ENCODE measurements at places on chromosomes 7 and 10.

DNA sequence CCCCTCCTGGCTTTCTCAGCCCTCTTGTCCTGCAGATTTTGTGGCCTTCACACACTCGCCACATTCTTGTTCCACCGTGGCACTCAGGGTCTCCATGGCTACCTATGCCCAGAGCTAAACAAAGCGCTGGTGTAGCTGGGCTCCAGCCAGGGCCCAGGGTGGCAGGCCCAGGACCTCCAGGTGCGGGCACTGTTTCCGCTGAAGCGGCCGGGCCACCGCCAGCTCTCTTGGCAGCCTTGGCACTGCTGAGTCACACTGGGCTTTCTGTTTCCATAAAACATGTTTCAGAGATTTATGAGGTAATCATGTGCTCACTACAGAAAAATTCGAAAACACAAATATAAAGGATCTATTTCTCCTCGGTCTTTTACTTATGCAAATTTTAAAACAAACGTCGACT is 51.3 kb downstream of the AOC1 start:
- DNase-seq = no peak

DNA sequence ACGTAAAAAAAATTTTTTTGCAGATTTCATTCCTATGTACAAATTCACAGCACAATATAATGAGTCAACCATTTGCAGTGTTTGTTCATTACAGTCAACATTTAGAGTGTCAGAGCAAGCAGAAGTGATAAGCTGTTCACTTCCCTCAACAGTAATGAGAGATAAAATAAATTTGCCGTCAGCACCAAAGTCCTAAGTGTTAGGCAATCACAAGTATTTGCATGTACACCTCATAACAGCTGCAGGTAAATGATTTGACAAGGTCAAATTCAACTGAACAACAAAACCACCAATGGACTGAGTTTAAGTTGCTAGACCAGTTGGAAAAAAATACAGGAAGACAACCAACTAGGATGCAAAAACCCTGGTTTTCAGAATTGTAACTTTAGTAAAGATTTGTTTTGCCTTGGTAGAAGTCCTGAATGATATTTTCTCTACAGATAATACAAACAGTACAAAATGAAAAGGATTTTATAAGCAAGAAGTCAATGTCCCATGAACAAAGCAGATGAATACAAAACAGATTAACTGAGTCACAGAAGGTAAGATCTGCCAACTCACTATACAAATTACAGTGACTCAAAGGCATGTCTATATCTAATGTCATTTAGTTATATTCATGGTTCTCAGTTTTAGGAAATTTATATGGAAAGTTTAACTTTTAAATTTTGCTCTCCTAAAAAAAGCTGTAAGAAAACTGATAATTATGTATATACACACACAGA is 10.4 kb downstream of the RAPGEF5 start:
- no peak for DNase-seq

DNA sequence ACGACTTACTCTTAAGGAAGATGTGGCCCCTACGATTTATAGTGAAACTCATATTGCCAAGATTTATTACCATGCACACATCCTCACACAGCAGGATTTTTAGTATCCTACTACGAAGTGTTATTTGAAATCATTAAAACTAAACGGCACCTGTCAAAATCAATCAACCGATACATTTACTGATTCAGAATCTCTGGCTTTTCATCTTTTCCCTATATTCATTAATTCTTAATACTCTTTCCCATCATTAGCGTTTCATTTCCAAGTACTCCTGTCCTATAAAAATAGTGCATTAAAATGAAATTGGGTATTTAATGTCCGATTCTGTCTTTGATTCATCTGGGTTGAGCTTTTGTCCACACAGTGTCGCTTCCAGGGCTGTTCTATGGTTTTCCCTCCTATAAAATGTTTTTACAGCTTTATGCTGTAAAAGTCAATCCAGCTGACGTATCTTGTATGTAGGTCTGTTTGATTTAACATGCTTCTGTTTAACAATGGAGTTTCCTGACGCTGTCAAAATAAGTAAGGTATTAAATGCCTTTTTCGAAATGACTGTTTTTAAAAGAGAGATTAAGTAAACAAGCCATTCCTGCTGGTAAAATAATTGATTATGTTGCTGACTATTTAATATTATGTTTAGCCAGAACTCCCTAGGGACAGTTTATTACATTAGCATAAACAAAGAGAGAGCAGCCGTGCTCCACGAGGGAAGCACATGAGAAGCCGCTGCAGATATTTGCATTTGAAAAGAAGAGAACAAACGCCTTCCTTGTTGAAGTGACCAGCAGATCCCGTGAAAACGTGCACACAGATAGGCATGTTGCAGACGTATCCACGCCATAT is 22.3 kb upstream of the SFMBT2 start:
- DNase-seq = no peak

GRCh38 chr7:25250386-25250785 is 22.1 kb upstream of the NPVF start:
- no peak for DNase-seq

- DNase-seq = no peak
Measured at GRCh38 chr10:104218751-104219150, 13.4 kb downstream of the CFAP43 start.

- no peak for DNase-seq
Measured at GRCh38 chr10:66586897-66587679, 338.7 kb upstream of the LRRTM3 start.

DNA sequence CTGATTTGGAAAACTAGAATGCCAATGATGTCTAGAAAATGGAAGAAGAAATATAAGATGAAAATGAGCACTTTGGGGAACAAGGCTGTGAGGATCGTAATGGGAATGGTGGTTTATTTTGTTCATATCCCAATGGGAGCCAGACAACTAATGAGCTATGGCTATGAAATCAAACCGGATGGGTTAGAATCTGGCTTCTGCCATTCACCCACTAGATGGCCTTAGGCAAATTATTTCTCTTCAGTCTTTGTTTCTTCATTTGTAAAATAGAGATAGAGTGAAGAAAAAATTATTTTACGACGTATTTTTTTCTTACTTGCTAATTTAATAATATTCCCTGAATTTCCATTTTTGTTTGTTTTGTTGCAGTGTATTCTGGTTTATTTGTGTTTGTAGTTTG is 572.1 kb upstream of the IGFBP3 start:
- DNase-seq = no peak

DNA sequence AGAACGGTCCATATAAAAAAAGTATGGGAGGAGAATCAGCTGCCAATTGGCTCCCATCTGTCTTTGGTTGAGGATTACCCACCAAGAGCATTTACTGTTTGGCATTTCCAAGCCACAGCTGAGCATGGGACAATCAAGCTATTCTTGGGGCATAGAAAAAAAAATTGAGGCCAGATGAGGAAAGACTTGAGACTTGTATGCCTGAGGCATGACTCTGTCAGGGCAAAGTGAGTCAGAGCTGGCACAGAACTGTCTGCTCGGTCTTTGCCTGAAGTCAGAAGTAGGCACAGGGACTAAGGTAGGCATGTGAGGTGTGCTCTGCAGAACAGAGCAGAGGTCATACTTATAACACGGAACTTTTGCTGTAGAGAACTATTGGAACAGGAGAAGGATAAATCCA is 126.5 kb upstream of the CHRM2 start:
- no peak for DNase-seq

DNA sequence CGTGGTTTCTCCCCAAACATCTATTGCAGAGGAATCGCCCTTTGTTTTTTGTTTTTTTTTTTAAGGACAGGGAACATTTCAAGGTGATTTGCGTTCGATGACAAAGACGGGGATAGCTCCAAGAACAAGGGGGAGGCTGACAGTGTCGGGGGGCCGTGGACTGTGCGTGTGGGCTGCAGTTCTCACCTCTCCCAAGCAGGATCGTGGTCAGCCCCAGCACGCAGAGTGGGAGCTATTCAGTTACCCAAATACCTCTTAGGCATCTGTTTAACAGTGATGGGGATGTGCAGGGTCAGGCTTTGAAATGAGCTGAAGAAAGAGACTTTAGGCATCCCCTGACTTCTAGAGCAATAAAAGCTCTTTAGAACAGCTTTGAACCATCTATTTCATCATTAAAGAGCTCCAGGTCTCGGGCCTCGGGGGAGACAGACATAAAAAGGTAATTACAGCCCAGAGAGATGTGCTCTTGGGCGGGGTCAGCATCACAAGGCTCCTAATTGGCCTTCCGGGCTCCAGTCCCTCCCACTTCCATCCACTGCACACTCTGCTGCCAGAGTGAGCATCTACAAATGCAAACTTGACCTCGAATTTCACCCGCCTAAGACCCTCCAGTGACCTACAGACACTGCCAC is 97.3 kb downstream of the MYL10 start:
- DNase-seq = peak; percentile 35

DNA sequence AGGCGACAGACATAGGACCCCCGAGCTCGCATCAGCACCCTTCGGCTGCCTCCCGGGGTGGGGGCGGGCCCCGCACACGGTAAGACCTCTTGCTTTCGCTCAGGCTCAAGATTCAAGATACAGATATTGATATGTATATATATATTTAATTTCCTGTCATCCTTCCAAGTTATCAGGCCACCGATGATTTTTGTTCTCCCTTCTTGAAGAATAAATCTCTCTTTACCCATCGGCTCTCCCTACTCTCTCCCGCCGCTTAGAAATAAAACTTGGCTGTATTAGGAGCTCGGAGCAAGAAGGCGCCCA is 603 bp downstream of the ADRA2A start:
- no peak for DNase-seq

DNA sequence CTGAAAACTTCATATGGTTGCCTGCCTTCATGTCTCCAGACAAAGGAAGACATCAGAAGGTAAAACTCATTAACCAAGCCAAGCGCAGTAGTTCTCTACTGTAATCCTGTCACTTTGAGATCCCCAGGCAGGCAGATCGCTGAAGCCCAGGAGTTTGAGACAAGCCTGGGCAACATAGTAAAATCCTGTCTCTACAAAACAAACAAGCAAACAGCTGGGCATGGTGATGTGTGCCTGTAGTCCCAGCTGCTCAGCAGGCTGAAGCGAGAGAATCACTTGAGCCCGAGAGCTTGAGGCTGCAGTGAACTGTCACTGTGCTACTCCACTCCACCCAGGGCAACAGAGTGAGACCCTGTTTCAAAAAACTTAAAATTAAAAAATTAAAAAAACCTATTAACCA is 467.4 kb upstream of the SORCS1 start:
- DNase-seq = no peak

DNA sequence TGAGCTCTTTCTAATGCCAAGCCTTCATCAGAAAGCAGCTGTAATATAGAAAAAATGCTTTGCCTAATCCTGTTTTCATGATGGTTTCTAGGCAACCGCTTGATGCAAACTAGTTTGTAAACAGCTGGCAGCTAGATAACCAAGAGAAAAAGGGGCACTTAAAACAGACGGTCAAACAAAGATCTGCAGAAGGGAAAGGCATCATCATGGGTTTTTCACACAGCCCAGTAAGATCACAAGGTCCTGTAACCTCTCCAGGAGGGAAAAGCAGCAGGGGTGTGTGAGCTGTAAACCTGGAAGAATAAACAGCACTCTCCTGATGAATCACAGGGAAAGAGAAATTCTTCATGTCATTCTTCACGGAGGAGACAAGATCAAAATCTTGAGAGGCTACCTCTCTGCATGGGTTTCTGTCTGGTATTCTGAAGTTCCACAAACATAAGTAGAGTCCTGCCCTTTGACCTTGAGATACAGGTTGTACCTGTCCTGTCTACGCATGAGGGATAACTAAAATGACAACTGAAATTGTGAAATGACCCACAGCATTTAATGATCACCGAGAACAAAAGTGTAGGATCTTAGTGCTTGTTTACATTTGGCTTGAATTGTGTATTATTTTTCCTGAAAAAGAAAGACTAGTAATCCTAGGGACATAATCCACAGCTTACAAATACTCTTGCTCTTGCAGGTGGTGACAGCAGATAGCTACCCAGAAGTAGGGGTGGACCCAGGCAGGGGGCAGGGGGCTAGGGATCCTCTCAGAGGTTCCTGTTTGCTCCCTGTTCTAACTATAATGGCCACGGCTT is 48.0 kb downstream of the CREB3L2 start:
- no peak for DNase-seq

DNA sequence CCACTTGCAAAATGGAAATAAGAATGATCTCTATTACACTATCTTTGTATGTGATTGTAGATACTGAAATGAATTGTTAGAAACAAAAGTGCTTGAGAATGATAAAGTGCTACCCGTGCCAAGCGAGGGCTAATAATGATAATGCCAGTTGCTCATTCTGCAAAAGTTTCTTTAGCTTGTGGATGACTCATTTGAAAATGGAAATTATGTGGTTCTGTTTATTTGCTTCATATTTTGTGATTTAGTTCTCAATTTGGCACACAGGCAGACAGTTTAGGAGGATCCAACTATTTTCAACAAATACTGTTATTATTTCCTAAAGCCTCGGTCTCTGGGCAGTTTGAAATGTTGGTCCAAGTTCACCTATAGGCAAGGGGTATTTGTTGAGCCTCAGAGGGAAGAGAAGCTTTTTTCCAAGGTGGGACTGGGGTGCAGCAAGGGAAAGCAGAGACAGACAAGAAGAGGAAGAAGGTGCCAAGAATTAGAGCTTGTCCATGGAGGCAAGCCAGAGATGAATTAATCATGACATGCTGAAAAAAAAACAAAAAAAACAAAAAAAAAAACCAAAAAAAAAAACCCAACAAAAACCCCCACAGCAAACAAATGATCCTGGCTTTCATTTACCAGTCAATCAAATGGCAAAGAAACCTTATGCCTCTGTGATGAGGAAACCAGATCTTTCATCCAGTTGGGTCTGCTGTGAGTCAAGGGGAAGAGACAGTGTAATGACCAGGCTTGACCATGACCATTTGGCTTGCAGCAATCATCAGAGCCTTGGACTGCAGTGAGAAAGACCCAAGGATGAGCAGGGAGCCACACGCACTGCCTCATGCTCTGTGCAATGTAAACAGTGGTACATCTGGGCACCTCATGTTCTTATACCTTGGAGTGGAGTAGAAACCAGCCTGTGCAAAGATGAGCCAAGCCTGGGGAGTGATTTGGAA is 285.0 kb upstream of the HABP2 start:
- DNase-seq = no peak

- DNase-seq = no peak
Measured at GRCh38 chr7:65475734-65476319, 102.2 kb downstream of the ZNF92 start.

GRCh38 chr7:15977663-15978062 is 291.2 kb upstream of the MEOX2 start:
- no peak for DNase-seq

GRCh38 chr7:40918701-40919271 is 784.0 kb downstream of the SUGCT start:
- DNase-seq = no peak

- DNase-seq = no peak
Measured at GRCh38 chr7:133839121-133839520, 288.0 kb upstream of the LRGUK start.

- DNase-seq = no peak
Measured at GRCh38 chr10:97267671-97268070, 24.8 kb downstream of the ARHGAP19 start.

DNA sequence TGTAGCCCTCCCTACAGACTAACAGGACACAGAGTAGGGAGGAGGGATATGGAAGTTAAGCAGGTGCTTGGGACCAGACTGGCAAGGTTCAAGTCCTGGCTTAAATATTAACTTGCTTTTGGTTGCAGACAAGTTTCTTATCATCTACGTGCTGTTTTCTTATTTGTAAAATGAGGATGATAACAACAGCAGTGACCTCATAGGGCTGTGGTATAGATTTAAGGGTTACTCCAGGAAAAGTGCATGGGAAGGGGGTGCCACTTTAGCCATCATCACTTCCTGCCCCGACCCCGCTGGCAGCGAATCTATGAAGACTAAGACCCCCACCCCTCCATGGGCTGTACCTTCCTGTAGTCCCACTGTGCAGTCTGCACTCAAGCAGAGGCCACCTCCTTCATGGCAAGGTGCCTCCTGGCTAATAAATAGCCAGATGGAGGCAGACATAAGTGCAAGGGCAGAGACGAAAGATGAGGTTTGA is 250.2 kb downstream of the COBL start:
- no peak for DNase-seq
